ENCODE measurements at places on chromosomes 13 and 19. TPM values are rescaled to one million over a fixed set of nuclear protein-coding genes. Genes with fewer than 3 reads are reported as not detected.

Gene AMH
- 0.17 TPM for polyA plus RNA-seq

Gene SPIB
- polyA plus RNA-seq, result 0.17 TPM

Gene ZNF564
- polyA plus RNA-seq, result 1.5 TPM

Gene C1QTNF9
- not detected for polyA plus RNA-seq

- DNase-seq, result no peak
Measured at GRCh38 chr13:41315443-41316047, 4.5 kb downstream of the NAA16 start.

GRCh38 chr19:50003254-50003788 is 21.9 kb downstream of the VRK3 start:
- DNase-seq, result no peak

DNA sequence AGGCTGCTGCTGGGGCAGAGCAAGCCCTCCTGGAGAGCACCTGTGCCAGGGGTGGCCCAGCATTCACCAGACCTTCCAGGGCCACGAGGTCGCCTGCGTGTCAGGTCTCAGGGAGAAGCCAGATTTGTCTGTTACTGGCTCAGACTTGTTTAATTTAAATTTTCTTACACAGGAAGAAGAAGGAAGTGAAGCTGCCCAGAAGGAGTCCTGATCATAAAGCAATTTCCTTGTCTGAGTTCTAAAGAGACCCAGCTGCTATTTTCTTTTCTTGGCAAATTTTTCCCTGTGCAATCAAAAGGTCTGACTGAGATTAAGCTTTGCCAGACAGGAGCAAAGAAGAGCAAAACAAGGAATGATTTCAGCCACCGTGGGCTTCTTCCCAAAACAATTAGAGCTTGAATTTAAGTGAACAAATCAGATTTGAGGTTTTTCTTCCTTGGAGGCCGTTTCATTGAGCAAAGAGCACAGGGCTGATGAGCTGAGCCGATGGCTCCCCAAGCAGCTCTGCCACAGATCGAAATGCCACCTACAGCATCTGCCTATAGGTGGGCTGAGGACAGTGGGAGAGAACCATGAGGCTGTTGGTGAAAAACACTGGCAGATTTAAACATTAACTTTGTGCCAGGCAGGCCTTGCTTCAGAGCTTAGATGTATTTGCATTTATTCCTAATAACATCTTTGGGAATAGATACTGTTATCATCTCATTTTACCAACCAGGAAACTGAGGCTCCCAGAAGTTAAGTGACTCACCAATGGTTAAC is 40.1 kb downstream of the HSPH1 start:
- no peak for DNase-seq

GRCh38 chr19:31315652-31316051 is 33.6 kb downstream of the TSHZ3 start:
- DNase-seq, result no peak

GRCh38 chr13:71605744-71606143 is 261.3 kb downstream of the DACH1 start:
- DNase-seq, result no peak

DNA sequence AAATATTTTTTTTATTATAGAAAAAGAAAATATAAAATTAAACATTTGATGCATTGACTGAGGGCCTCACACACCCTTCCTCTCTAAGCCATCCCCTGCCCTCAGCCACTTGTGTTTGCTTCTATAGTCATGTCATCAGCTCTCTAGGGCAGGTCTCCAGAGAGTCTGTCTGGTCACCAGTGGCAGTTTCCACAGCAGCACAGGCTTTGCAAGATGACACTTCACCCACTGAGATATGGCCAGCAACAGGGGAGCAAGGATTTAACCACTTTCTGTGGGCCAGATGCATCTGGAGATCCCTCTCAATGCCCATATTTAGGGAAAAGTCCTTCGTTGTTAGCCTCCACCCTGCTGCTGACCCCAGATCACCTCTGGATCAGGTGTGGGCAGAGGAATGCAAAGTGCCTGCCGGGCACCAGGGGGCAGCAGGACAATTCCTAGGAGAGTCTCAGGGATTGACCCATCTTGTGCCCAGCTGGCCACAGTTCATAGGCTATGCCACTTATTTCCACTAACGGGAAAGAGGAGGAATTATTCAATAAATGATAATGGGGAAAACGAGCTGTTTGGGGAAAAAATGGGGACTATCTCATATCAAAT is 4.8 kb downstream of the ABCC4 start:
- no peak for DNase-seq

- DNase-seq, result no peak
Measured at GRCh38 chr19:46634656-46635218, 1.3 kb downstream of the GNG8 start.

GRCh38 chr13:51607165-51607564 is 22.9 kb downstream of the WDFY2 start:
- no peak for DNase-seq

DNA sequence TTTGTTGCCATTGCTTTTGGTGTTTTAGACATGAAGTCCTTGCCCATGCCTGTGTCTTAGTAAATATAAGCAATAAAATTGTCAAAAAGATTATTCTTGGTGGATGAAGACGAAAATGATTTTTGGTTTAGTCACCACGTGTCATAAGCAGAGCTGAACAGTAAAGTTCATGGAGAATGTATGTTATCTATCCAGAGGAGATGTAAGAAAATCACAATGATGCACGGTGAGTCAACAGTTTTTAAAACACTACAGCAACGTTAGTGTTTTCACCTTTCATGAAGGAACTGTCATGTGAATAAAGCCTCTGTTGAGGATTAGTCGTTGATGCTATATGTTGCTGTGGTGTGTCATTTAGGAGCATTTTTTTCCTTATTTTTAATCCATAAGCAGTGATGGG is 137.6 kb downstream of the GPC6 start:
- DNase-seq, result peak; percentile 72
